ENCODE measurements at places on chromosomes 7 and 10.

GRCh38 chr10:114565066-114565465 is 93.0 kb downstream of the ABLIM1 start:
- no peak for DNase-seq

DNA sequence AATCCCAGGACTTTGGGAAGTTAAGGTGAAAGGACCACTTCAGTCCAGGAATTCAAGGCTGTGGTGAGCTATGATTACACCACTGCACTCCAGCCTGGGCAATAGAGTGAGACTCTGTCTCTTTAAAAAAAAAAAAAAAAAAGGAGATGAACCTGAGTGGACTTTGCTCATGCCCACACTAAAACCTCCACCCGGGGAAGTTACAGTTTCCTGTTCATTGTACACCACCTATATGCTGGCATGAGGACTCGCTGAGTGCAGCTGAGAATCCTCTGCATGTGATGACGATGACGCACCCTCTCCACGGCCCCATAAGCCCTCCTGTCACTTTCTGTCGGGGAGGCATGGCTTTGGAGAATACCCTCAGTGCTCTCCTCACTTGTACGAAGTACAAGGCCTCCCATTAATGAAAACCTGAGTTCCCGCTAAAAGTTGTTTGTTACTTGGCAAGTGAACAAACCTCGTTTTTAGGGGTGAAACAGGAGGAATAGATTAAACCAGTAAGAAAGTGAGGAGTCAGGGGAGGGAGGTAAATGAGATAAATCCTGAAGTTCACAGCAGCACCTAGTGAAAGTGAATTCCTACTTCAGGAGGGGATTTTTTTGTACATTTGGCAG is 15.9 kb downstream of the TMEM176B start:
- no peak for DNase-seq

- DNase-seq, result no peak
Measured at GRCh38 chr7:149828357-149829309, 9.5 kb upstream of the ZNF862 start.

GRCh38 chr10:31460242-31460641 is 141.2 kb downstream of the ZEB1 start:
- DNase-seq, result no peak

DNA sequence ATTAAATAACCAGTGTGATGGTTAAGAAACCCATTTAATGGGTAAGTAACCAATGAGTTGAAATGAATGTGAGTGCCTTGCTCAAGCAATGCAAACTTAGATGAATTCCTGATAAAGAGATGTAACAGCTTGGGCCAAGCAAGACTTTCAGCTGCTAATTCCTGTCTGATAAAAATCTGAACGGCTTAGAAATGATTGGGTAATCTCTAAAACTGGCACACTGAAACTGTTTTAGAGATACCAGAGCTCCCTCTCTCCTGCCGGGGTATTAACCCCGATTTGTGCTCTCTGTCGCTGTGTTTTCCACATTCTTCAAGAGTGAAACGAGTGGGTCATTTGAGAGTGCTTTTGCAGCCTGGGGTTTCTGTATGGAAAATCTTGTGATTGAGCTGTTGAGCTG is 534.9 kb upstream of the GALNT17 start:
- DNase-seq, result no peak

GRCh38 chr10:44993226-44993921 is 7.3 kb upstream of the ZNF22 start:
- DNase-seq, result no peak

DNA sequence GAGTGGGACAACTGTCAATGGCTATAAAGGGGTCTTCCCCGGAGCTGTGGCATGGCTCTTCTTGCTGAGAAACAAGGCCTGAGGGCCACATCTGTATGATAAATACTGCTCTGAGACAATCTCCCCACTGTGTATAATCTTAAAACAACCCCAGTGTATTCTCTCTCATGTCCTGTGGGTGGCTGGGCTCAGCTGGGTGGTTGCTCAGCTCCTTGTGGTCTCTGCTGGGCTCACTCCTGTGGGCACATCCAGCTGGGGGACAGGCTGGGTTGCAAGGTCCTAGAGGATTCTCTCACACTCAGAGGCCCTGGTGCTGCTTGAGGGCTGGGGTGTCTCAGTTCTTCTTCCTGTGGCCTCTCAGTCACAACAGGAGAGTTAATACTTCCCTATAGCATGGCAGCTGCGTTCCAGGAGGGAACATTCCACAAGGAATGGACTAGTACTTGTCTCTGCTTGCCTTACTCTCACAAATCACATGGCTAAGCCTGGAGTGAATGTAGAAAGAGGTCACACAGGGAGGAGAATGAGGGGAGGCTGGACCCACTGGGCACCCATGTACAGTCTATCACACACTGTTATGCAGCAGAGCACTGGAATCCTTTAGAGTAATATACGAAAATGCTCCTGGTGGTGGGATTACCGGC is 4.5 kb upstream of the EEPD1 start:
- DNase-seq, result no peak

DNA sequence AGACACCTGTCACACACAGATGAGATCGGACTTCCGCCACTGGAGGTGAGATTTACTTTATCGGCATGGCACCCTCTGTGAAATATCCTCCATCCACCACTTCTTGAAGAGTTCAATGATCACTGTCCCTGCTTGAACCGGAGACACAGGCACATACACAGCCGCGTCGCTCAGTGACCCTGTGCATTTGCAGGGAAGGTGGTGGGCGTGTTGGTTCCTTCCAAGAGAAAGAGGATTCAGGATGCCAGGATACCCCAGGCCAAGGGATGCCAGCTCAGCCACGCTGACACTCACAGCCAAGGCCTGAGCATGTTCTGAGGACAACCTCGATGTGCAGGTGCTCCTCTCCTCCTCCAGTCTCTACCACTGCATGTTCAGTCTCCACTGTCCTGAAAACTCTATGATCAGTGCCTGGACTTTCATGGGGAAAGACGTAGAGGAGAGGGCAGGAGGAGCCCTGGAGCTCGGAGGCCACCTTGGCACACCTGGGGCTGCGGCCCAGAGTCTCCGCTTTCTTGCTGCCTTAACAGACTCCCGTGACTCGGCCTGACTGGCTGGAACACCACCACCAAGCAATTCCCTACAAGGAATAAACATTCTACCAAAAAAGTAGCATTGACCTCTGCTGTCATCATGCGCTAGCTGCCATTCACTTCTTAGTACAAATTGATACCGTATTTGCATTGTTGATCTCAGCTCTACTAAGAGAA is 115.2 kb downstream of the TCERG1L start:
- DNase-seq, result no peak

DNA sequence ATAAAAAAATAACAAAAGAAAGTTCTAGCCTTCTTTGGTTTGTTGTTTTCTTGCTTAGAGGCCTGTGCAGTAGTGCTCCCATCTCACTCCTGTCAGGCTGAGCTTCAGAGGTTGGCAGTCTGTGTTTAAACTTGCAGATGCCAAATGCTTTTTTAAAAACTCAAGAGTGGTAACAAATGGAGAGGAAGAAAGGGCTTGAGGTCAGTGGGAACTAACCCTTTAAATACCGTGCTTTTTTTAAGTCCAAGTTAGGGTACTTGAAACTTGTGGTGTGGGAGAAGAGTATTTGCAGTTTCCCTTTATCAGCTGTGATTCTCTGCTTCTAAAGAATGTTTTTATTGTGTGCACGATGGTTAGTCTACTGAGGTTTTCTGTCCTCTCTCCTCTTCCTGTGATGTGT is 29.4 kb downstream of the ZRANB1 start:
- DNase-seq, result no peak

- DNase-seq, result no peak
Measured at GRCh38 chr10:12838995-12839927, 162.3 kb downstream of the CCDC3 start.

DNA sequence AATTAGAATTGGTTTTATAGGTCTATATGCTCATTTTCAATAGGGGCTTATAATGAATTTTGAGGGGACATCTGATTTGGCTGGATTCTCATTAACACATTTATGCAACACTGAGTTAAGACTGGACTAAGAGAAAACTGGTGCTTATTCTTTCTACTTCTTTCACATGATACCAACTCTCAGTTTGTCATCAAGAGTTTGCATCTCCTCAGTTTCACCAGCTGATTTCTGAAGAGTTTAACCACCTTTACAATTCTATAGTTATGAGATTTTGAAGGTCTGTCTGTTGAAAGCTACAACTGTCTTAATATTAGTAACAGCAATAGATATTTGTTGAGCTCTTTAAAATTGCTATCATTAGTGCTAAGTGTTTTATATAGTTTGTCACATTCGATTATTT is 867.0 kb upstream of the SORCS1 start:
- no peak for DNase-seq

GRCh38 chr10:30999070-30999712 is 32.5 kb downstream of the ZNF438 start:
- DNase-seq, result peak; percentile 95

DNA sequence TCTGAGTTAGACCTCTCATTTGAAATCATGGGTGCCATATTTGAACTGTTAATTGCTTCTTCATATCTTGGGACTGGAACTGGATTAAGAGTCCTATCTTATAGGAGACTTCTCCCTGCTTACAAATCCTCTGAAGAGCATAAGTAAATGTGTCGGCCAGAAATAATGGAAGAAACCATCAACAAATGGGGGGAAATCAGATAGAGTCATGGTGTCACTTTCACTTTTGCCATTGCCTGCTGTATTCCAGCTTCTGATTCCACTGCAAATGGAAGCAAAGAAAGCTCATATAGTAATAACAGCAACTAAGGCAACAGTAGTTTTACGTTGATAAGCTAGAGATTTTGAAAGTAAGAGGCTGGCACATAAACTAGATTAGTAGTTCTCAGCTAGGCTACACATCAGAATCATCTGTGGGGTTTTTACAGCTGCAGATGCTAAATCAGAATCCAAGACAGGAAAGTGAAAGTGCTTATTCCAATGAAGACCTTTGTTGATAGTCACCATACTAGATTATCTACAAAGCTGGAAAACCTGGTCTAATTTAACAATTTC is 12.3 kb upstream of the CRPPA start:
- DNase-seq, result no peak

- no peak for DNase-seq
Measured at GRCh38 chr7:99772565-99772964, 11.4 kb downstream of the CYP3A4 start.

DNA sequence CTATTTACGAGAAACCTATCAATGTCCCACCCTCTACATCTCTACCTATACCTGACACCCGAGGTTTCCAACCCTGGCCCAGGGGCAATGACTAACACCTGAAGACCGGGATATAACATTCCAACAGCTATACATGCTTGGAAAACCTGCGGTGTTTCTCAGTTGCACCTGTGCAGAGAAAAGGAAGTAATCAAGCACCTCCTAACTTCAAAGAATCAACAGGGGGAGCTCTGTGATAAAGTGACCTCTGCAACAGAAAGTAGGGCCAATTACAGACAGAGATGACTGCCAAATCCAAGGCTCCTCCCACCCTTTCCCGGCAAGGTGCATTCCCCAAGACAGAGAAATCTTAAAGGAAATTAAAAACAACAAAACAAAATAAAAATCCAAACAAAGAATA is 41.3 kb downstream of the CCDC6 start:
- DNase-seq, result no peak

DNA sequence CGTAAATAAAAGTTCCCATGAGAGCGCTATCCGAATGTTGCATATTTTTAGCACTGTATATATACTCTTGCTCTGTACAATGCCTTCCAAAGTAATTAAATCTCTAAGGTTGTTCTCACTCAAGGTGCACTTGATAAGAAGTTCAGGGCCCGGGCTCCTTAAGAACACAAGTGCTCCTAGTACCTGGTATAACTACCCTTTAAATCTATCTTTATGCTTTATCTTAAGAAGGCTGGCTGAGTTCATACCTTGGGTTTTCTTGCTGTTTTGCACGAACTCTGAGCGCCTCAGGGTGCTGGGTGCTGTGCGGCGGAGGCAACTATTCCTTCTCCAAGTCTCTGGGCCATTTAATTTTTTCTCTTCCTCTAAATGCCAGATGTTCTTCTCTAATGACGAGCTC is 80.4 kb downstream of the DNMBP start:
- no peak for DNase-seq

GRCh38 chr7:142384493-142384922 is 126.7 kb upstream of the PRSS58 start:
- peak; percentile 91 for DNase-seq

GRCh38 chr7:120108376-120108775 is 164.6 kb upstream of the KCND2 start:
- no peak for DNase-seq

- peak; percentile 88 for DNase-seq
Measured at GRCh38 chr7:74272305-74273038, 16.7 kb upstream of the CLIP2 start.

- DNase-seq, result no peak
Measured at GRCh38 chr10:26368463-26368862, 69.7 kb upstream of the APBB1IP start.

- peak; percentile 88 for DNase-seq
Measured at GRCh38 chr7:102897856-102898531, 14.8 kb upstream of the LRRC17 start.

DNA sequence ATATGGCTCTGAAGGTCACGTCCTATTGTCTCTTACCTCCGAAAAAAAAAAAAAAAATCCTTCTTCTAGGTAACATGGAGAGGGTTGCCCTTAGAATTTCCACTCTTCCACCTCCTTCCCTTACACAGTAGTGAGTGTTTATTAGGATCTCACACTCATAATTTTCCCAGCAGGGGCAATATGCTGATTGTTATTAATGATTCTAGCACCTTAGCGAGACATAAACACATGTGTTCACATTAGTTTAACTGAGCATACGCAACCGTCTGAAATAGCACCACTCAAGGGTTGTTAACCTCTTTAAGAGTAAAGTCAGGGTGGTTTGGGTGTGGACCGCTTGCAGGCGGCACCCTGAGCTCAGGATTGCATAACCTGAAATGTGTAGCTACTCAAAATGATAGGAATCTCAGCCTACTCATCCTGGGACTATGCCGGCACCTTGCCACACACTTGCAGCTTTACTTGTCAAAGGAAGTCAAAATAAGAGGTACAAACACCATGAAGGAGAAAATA is 52.2 kb downstream of the CPEB3 start:
- DNase-seq, result no peak

GRCh38 chr10:63605197-63605967 is 84.2 kb downstream of the REEP3 start:
- no peak for DNase-seq

GRCh38 chr7:128443831-128444600 is 11.7 kb upstream of the HILPDA start:
- DNase-seq, result no peak

DNA sequence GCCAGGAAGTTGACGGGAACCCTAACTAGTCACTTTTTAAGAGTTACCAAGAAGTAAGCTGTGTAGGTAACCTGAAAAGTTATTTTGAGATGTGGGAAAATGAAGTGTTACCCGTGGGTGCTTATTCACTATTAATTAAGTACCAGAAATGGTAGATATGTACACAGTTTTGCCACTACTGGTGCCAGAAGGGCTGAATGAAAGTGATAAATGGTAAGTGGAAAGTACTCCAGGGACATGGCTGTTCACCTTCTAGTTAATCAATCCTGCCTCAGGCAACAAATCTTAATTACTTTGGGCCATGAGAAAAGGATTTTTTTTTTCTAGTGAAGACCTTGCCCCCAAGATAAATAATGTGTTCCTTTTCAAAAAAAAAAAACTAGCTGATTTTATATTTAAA is 15.8 kb downstream of the NET1 start:
- DNase-seq, result no peak

Measured in AML-193 (cell line).